Tibial artery (tissue), 4 donors: ENCODE measurements at places on chromosomes 13 and 19.

DNA sequence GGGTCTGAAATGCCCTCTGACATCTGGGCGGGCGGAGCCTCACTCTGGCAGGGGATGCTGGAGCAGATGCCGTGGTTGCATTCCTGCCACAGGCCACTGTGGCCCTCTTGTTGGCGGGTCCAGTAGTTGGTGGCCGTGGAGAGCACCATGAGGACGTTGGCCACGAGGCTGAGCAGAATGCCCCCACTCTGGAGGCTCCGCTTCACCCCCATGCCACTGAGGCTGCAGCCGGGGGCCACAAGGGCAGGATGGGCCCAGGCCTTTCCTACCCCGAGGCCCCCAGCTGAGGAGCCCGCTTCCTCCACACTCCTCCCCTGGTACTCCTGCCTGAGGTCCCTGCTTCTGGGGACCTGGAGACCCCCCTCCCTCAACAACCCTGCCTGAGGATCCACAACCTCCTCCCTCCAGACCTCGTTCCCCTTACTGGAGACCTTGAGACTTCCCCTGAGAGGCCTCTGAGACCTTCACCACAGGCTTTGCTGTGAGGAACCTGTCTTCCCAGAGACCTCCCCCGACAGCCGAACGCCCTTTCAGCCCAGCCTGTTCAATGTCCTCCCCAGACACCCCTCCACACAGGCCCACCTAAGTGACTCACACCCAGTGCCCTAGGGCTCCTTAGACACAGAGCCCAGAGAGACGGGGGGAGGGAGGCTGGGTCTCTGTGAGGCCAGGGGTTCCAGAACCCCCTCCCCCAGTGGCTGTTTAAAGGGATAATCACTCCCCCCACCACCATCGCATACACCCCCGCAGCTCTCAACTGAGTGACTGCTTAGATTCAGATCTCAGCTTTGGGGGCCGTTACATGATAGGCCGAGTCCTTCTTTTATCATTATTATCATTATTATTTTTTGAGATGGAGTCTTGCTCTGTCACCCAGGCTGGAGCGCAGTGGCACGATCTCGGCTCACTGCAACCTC lies at the start of gene CLDND2:
Gene CLDND2, minus strand, starts transcription at position 638 of the 917 bp plus-strand sequence. Its CDS starts 426 bp downstream, at position 212.
- peak within 1 kb of the TSS; percentile 71 for H3K4me3 ChIP-seq
- no peaks in the 10 kb centered on the region for H3K4me1 ChIP-seq
- no peaks in the 10 kb centered on the region for H3K36me3 ChIP-seq
- H3K27me3 ChIP-seq = no peaks in the 10 kb centered on the region

DNA sequence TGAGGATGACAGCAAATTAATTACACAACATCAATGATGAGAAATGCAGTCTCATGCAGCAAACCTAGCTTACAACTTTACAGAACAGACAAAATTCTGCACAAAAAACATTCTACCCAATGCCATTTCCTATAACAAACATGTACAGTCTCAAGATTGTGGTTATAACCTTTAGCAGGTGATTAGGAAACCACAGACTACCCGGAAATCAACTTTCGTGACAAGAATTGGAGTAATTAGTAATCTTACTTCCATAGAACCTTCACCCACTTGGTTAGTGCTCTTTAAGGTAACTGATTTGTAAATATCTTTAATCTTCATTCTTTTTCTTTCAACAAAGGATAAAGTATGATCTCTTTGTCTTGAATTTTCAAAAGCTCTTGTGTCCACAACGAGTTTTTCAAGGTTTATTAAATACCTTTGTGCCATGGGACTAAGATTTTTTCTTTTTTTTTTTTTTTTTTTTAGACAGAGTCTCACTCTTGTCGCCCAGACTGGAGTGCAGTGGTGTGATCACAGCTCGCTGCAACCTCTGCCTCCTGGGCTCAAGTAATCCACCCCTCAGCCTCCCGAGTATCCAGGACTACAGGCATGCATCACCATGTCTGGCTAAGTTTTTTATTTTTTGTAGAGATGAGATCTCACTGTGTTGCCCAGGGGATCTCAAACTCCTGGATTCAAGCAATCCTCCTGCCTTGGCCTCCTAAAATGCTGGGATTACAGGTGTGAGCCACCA lies 78.8 kb downstream of the MAP4K1 start:
- H3K27ac ChIP-seq = peak overlapping the region; percentile 52
- peaks cover 27% of the 10 kb centered on the region for H3K4me1 ChIP-seq
- H3K27me3 ChIP-seq = no peaks in the 10 kb centered on the region
- H3K4me3 ChIP-seq = no peak overlapping the region
- DNase-seq = no peak

GRCh38 chr19:19110410-19111135 lies 27.7 kb downstream of the TMEM161A start:
- no peaks in the 10 kb centered on the region for H3K36me3 ChIP-seq
- no peak for DNase-seq

DNA sequence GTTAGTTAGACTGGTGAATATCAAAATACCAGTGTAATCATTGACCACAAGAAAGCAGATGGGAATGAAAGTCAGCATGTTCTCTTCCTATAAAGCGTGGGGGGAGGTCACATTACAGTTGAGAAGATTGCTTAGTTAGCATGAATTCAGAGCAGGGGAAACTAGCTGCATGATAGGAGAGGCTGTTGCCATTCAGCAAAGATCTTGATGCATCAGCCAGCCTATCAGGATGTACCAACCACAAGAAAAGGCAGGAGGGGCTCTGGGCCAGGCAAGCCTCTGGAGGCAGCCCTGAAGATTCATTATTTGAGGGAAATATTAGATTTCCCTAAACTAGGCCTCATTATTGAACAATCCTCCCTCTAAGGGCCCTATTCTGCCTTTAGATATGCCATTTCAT lies 5.0 kb upstream of the MTMR6 start:
- DNase-seq = no peak
- no peaks in the 10 kb centered on the region for H3K27me3 ChIP-seq
- H3K4me1 ChIP-seq = no peaks in the 10 kb centered on the region

DNA sequence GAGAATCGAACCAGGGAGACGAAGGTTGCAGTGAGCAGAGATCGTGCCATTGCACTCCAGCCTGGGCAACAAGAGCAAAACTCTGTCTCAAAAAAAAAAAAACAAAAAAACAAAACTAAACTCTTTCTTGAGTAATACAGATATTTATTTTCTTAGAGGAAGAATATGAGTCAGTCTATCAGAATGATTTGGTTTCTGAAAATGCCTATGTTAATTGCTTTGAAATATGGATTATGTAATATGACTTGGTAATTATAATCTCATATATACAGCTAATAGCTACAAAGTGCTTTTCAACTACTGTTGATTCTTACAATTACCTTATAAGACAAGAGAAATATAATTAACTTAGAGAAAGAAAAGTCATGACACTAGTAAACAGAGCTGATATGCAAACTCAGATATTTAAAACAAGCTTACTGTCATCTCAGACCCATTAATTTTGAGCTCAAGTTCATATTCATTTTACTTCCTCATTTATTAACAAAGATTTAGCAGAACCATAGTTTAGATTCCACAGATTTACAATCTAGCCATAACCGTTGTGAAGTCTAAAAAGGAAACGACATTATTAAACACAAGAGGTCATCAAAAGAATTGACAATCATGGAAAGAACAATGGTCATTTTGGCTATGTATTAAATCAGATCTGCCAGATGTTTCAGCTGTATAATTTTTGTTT lies 88.0 kb downstream of the TBC1D4 start:
- no peaks in the 10 kb centered on the region for H3K4me1 ChIP-seq
- H3K36me3 ChIP-seq = no peaks in the 10 kb centered on the region

DNA sequence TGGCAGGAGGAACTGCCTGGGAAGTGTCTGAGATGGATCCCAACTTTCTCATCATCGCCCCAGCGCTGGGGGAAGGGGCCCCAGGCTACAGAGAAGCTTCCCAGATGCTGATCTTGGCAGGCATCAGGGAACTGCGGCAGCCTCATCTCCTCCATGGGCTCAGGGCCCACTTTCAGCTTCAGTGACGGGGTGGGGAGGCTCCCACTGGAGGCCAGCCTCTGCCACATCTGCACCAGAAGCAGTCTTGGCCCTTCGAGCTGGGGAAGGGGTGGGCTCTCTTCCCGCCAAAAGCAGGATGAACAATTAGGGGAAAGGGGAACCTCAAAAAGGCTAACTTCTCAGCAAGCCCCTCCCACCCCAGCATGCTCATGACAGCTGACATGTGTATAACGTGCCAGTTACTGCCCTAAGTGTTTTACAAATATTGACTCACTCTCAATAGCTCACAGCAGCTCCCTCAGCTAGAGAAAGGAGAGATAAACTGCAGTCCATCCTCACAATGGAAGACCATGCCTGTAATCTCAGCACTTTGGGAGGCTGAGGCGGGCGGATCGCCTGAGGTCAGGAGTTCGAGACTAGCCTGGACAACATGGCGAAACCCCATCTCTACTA lies 7.1 kb upstream of the S1PR2 start:
- H3K4me3 ChIP-seq = no peak overlapping the region
- H3K27me3 ChIP-seq = no peaks in the 10 kb centered on the region
- no peaks in the 10 kb centered on the region for H3K4me1 ChIP-seq
